ENCODE measurements at places on chromosomes 12 and 14.

DNA sequence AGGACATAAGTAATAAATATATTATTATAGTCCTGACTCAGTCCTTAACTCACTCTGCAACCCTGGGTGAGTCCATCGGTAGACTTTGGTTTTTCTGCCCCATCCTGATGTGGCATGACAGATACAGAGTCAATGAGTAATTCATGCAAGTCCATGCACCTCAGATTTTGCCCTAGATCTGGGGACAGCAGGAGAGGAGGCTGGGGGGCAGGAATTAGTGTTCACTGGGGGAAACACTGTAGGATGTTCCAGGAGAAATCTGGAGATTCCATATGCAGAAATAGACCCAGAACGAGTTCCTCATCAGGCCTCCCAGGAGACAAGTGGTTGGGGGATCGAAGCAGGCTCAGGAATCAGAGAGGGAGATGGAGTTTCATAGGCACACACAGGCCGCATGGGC lies 150.8 kb downstream of the DICER1 start:
- no peak for DNase-seq

- DNase-seq, result peak; percentile 50
Observed at GRCh38 chr14:106776395-106776983, 1250.1 kb downstream of the TMEM121 start.

- DNase-seq, result no peak
Observed at GRCh38 chr12:18443768-18444437, 182.6 kb downstream of the PIK3C2G start.

- no peak for DNase-seq
Observed at GRCh38 chr12:40587421-40587820, 104.8 kb upstream of the CNTN1 start.

DNA sequence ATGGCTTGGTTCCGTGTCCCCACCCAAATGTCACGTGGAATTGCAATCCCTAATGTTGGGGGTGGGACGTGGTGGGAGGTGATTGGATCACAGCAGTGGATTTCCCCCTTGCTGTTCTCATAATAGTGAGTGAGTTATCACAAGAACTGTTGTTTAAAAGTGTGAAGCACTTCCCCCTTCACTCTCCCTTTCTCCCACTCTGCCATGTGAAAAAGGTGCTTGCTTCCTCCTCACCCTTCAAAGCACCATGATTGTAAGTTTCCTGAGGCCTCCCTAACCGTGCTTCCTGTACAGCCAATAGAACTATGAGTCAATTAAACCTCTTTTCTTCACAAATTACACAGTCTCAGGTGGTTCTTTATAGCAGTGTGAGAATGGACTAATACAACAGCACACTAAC lies 5.3 kb upstream of the CEP128 start:
- DNase-seq, result no peak

- DNase-seq, result peak; percentile 82
Observed at GRCh38 chr12:56129206-56129941, 1.3 kb downstream of the ESYT1 start.

GRCh38 chr12:104501660-104502059 lies 44.9 kb downstream of the CHST11 start:
- peak; percentile 25 for DNase-seq

GRCh38 chr14:42994051-42994736 lies 1387.5 kb downstream of the LRFN5 start:
- DNase-seq, result no peak

DNA sequence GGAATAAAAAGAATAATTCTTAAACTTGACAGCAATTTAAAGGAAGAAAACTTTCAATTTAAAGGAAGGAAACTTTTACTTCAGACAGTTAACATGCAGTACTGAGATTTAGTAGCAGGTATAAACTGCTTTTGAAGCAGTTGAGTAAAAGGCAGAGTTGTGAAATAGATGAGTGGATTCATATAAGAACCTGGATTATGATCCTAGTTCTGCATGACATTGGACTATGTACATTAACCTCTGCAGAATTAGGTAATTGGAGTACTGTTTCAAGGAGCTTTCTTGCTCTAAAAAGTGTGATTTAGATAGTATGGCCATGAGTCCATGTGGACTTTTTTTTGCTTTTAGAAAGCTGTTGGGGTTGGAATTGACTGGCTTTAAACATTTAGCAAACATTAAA lies 29.7 kb downstream of the ATP2A2 start:
- DNase-seq, result no peak

GRCh38 chr14:51780741-51781140 lies 79.7 kb upstream of the GNG2 start:
- no peak for DNase-seq

DNA sequence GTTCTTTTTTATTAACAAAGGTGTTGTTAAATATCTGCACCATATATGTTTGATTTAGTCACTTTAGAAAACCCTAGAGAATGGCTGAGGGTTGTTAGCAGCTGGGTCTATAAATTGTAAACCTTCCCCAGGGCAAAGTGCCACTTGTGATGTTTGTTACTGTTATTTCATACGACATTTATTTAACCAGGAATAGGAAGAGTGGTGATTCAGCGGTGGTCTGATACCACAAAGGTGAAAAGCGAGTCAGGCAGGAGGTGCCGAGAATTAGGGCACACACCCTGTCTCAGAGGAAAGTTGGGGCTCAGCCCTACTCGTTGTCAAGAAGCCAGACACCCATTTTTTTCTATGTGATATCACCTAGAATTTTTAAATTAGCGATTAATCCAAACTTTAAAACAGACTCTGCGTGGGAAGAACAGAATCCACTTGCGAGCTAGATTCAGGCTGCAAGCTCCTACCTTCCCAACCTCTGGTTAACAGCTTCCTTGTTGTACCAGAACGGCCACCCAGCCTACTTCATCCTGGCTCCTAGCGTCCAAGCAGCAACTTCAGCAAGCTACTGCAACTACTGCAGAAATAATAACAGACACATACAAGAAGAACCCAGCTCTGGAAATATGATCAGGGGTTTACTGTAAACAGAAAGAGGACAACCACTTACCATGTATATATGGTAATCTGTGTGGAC lies 126.7 kb downstream of the TMEM132D start:
- DNase-seq, result no peak

- no peak for DNase-seq
Observed at GRCh38 chr14:32407130-32407529, 78.0 kb downstream of the AKAP6 start.

DNA sequence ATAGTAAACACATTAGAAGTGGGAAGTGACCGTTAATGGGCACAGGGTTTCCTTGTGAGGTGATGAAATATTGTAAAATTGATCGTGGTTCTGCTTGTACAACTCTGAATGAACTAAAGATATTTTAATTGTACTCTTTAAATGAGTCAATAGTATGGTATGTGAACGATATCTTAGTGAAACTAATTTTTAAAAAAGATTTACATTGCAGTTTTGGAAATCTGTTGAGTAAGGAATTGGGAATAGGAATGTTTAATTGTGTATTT lies 1.7 kb downstream of the ZNF410 start:
- DNase-seq, result no peak

DNA sequence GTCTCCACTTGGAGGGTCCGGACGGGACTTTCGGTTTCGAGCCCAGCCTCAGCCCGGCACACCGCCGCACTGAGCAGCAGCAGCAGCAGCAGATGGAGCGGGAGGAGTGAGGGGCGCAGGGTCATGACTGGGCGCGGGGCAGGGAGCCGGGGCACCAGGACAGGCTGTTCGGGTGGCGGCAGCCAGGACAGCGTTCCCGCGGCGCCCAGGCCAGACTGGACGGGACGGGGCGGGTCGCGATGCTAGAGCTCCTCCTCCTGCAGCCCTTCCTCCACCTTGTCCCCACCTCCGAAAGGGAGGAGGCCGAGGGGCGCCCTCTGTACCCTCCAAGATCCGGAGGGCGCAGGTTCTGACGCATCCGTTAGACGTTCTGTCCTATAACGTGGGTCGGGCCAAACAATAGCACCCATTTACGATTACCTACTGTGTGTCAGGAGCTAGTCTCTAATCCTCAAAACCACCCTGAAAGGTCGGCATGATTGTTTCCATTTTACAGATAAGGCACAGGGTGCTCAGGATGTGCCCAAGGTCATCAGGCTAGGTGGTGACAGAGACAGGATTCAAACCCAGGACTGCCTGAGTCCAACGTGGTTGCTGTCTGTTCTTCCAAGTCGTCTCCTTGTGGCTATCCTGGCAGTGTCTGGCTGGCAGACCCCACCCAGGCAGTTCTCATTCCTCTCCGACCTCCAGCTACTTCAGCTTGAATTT lies at the start of gene FKBP11:
TSS of gene FKBP11 (minus strand) at position 189 of the 708 bp plus-strand sequence. CDS start at position 125, 64 bp downstream.
- peak; percentile 80 for DNase-seq

GRCh38 chr14:70887207-70887681 lies 20.0 kb upstream of the PCNX1 start:
- peak; percentile 68 for DNase-seq

- no peak for DNase-seq
Observed at GRCh38 chr14:19828314-19828713, 24.7 kb downstream of the OR4N2 start.

GRCh38 chr12:46188170-46188569 lies 80.7 kb downstream of the SLC38A1 start:
- no peak for DNase-seq

DNA sequence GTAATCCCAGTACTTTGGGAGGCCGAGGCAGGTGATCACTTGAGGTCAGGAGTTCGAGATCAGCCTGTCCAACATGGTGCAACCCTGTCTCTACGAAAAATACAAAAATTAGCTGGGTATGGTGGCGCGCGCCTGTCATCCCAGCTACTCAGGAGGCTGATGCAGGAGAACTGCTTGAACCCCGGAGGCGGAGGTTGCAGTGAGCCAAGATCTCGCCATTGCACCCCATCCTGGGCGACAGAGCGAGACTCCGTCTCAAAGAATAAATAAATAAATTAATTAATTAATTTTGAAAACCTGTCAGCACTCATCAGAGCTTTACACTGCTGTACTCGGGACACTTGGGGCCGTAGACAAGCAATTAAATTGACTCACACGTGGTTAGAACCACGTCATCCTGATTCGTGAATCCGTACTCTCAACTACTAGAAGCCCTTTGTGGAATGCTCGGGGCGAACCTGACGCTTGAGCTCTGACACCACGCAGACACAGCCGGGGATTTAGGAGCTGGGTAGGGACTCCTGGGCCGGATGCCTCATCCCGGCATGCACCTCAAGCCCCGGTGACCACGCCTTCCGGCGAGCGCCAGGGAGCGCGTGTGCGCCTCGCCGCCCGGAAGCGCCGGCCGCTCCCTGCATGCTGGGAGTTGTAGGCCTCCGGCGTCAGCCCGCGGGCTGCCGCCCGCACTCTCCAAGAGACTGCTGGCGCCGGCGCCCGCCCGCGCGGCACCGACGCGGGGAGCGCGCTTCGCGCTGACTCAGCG lies at the start of gene XPOT:
TSS of gene XPOT (plus strand) at position 686 of the 763 bp plus-strand sequence. CDS start 5,644 bp downstream, outside the sequence.
- peak; percentile 97 for DNase-seq

GRCh38 chr12:12877781-12878455 lies 13.4 kb upstream of the GPRC5A start:
- no peak for DNase-seq

GRCh38 chr12:79929065-79929464 lies 5.8 kb downstream of the PPP1R12A start:
- no peak for DNase-seq

DNA sequence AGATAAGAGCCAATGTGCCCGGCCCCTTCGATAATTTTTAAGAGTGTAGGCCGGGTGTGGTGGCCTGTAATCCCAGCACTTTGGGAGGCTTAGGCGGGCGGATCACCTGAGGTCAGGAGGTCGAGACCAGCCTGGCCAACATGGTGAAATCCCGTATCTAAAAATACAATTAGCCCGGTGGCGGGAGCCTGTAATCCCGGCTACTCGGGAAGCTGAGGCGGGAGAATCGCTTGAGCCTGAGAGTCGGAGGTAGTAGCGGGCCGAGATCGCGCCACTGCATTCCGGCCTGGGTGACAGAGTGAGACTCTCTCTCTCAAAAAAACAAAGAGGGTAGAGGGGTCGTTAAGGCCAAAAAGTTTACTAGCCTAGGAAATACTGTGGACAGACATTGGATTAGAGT lies 2.6 kb downstream of the KRAS start:
- DNase-seq, result no peak

- no peak for DNase-seq
Observed at GRCh38 chr12:72465940-72466630, 193.9 kb downstream of the TRHDE start.

GRCh38 chr14:61257469-61258057 lies 23.6 kb downstream of the TMEM30B start:
- no peak for DNase-seq

- DNase-seq, result peak; percentile 14
Observed at GRCh38 chr12:65278576-65279368, at the start of gene MSRB3. Gene MSRB3, plus strand, starts transcription at chr12:65278683. Its CDS starts 29,897 bp downstream, at chr12:65308580.

DNA sequence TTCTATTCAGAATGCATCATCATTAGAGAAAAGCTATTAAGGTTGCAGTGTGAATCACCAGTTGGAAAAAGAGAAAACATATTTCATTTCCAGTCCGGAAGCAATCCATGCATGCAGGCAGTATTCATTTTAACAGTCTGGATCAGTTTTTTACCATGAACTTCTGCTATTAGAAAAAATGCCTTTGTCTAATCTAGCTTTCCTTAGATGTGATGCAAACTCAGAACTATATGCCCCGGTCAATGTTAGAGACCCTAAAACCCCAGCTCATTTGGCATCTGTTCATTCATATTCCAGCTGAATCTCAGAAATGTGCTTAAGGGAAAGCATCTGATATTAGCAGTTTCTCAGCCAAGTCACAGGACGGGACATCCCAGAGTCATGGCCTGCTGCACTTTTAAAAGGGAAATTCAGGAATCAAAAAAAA lies 8.5 kb downstream of the IRAK3 start:
- no peak for DNase-seq

DNA sequence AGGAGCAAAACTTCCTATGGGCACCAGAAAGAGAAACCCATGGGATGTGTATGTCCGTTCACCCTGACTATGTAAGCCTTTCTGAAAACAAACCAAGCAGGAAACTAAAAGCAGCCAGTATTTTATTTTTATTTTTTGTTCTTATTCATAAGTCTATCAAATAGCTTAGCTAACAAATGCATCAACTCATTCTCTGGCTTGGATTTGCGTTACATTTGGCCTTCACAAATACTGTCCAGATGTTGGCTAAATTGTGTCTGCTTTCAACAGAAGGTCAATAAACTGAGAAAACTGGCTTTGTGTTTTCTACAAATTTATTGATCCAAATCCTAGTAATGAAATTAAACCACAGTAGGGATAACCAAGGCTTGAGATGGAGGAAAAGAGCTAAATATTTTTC lies 379.0 kb downstream of the NOVA1 start:
- no peak for DNase-seq

DNA sequence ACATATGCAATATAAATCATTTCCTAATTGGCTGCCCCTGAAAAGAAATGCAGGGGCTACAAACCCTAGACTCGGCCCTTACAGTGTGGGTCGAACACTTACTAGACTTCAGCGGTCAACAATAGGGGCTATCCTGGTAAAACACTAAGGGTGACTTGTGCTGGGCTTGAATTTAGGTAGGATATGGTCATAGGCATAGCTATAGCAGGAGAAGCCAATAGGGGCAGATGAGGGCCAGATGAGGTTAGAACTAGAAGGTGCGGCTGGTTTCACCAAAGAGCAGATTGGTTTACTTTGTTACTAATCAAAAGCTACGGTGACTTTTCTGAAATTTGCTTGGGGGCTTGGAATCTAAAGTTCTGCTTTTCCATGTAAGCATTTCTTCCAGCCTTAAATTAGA lies 282.3 kb upstream of the DIO2 start:
- no peak for DNase-seq

GRCh38 chr12:32501835-32502333 lies 102.5 kb downstream of the FGD4 start:
- DNase-seq, result no peak

All from activated CD4-positive, alpha-beta T cell treated with anti-CD3 and anti-CD28 coated beads, Interleukin-2, amount 50 U/mL, for 16 hours (primary cell).